ENCODE measurements at places on chromosomes 1 and 21.

GRCh38 chr1:2640626-2641025 is 7.8 kb upstream of the MMEL1 start:
- DNase-seq, result no peak

DNA sequence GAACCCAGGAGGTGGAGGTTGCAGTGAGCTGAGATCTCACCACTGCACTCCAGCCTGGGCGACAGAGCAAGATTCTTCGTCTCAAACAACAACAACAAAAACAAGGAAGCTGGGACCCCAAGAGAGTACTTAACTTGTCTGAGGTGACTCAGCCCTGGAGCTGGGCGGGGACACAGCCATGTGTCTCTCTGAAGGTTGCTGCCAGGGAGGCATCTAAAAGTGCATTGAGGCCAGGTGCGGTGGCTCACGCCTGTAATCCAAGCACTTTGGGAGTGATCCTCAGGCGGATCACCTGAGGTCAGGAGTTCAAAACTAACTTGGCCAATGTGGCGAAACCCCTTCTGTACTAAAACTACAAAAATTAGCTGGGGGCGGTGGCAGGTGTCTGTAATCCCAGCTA is 7.7 kb downstream of the IFI6 start:
- no peak for DNase-seq

DNA sequence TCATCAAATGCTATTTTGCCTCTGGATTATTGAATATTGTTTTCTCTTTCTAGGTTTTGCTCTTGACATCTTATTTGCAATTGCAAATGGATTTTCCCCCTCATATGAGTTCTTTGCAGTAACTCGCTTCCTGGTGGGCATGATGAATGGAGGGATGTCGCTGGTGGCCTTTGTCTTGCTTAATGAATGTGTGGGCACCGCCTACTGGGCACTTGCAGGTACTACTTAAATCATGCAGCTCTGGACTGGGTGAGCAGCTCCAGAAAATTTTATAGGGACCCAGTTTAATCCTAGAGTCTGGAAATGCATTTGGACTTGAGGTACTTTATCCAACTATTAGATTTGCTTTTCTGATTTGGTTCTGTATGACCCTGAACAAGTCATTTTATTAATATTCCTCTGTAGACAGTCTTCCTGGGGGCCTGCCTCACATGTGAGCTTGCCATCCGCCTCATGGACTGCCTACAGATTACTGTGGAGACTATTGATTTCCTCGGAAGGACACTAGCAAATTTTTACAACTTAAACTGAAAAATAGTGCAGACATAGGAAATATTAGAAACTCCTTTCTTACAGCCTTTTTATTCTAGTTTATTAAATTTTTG is 44.5 kb downstream of the SLC22A15 start:
- peak; percentile 87 for DNase-seq

GRCh38 chr1:165974598-165975131 is 147.3 kb downstream of the UCK2 start:
- no peak for DNase-seq

GRCh38 chr21:35491920-35492678 is 443.0 kb upstream of the RUNX1 start:
- DNase-seq, result peak; percentile 13

- DNase-seq, result no peak
Measured at GRCh38 chr1:224594360-224594759, 21.8 kb upstream of the CNIH3 start.

- no peak for DNase-seq
Measured at GRCh38 chr1:1960480-1961196, 41.6 kb upstream of the TMEM52 start.

DNA sequence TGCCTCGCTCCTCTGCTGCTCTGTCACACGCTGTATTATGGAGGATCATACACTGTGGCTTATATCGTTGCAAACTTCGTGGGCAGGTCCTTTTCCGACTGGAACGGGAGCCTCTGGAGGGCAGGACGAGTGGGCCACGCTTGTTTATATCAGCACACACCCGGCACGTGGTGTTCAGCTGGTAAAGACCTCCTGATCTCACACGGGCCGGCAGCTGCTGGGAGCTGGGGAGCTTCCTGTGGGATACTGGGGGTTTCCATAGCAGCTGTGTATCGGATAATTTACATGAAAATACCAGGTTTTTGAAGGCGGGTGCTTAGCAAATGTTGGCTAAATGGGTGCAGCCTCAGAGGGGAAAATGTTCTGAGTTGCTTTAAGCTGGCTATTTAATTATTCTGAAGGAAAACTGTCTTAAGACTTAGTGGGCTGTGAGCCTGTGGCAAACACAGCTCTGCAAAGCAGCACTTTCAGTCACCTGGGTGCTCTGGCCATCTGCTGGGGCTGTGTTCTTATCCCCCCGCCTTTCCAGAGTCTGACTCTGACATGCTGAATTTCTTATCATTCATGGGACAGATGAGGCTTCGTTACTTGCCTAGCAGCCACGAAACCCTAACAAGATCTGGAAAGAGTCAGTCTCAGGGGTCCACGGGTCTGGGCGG is 103.6 kb upstream of the GCLM start:
- no peak for DNase-seq

DNA sequence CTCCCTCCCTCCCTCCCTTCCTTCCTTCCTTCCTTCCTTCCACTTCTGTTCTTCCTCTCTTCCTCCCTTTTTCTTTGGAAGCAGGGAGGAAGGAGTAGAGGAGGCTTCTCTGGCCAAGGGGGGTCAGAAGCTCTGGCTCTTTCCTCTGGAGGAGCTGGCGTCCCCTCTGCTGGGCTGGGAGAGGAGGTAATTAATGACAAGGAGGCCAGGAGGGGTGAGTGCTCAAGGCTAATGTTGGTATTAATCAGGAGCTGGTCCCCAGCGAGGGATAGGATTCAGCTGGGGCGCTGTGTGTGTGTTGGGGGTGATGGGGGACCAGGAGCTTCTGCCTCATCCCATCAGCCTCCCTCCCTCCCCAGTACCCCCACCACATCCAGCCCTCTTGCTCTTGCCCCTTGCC is 6.2 kb upstream of the PEAR1 start:
- no peak for DNase-seq

DNA sequence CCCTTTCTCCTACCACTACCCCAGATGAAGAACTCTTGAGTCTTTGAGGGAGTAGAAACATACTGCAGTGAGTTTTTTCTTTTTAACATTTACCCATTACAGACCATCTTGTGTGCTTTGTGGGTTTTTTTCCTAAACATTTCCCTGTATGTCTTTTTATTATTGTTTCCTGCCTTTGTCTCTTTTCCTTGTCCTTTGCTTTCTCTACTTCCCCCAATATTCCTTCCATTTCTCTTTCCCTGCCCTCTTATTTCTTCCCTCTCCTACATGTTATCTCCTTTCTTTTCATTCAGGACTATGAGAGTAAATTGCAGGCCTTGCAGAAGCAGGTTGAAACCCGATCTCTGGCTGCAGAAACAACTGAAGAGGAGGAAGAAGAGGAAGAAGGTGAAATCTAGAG is 79.1 kb upstream of the PGD start:
- DNase-seq, result no peak

- DNase-seq, result no peak
Measured at GRCh38 chr1:236978740-236979139, 25.5 kb downstream of the MT1HL1 start.

- no peak for DNase-seq
Measured at GRCh38 chr1:91036894-91037829, 15.3 kb upstream of the ZNF644 start.

GRCh38 chr1:38527373-38527966 is 332.1 kb downstream of the RRAGC start:
- DNase-seq, result no peak

DNA sequence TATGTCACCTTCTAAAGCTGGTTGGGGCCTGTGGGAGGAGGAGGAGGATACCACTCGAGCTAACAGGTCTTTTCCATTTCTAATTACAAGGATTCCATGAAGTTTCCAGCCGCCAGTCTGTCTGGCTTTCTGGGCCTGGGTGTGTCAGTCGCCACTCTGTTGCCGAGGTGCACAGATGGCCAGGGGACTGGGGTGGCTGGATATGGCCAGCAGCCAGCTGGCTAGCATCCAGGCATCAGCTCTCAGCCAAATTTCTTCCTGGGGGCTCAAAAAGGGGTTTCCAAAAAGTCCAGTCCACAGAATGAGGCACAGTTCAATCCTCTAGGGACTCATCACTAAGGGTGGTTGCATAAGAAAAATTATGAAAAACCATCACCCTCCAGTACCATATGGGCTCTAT is 32.4 kb downstream of the ITPKB start:
- DNase-seq, result no peak

DNA sequence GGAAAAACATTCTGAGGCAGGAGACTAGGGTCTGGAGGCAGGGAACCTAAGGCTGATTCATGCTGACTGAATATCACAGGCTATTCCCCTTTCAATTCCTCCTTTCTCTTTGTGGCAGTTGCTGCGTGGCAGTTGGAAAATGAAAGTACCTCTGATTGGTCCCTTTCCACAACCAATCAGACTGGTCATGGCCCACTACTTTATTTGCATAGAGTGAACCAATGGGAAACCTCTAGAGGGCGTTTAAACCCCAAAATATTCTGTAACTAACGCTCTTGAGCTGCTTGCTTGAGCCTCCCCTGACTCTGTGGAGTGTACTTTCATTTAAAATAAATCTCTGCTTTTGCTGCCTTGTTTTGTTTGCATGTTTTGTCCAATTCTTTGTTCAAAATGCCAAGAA is 27.7 kb upstream of the VN1R5 start:
- DNase-seq, result no peak

DNA sequence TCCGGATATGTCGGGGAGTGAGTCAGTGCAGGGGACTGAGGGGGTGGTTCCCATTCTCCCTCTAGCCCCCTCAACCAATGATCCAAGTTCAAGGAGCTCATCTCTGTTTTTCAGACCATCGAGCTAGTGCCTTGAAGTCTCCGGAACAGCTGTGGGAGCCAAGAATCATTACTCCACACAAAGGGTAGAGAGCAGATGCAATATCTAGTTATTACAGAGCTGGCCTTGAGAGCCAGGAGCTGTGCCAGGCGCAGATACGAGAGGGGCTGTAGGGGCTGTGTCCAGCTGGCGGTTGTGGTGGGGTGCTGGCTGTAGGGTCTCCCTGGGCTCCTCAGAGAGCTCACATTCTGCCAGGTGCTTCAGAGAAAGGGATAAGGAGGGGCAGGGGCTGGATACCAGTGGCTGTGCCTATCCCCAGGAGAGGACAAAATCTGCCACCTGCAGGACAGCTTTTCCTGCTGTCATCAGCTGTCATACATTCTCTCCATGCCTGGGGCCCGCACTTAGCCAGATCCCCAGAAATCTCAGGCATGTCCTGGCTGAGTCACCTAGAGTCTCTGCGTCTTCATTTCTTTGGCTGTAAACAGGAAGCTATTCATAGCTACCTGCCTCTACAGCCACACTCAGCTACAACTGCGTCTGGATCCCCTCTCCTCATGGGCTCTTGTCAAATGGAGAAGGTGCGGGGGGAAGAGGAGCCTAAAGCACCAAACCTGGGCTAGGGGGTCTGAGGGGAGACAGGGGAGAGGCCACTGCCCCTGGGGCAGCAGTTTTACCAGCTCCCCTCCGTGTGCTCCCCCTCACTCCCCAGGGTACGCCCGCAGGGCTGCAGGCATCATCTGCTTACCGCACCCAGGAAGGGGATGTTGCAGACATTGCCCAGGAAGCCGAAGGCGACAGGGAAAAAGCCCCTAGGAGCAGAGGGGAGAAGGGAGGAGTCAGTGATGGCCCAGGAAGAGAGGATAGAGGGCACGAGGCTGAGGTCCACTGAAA is 2.4 kb upstream of the KISS1 start:
- no peak for DNase-seq

DNA sequence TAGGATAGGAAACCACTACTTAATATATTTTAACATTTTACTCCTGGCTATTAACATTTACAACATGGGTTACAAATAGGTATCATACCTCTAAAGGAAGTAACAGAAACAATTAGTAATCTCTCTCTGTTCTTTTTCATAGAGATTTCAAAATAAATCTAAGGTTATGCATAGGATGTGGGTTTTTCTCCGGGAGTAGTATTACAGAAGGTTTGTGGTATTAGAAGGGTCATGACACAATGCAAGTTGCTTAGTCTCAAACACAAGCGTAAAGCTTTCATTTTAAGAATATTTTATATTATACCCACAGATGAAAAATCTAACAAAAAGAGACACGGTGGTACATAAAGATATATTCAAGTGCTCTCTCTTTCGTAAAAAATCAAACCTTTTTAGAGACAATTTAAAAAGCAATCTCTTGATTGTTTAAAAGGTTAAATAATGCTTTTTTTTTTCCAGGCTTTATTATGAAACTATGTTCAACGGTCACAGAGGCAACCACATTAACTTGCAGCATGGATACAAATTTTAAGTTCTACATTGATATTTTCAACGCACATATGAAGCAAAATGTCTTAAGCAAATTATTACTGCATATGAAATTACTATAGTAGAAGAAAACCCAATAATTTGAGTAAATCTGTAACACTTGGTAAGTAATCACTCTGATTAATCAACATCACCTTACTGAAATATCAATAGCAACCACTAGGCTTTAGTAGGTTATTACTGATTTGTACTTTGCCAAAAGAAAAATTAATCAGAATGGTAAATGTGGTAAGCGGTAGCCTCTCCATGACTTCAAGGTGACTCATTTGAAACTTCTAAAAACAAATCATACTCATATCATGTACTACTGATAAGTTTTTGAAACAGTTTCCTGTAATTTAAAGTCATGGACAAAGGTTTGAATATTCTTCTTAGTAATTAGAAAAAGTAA is 97.4 kb upstream of the GFI1 start:
- DNase-seq, result no peak

GRCh38 chr1:183810756-183811544 is 6.0 kb downstream of the RGL1 start:
- DNase-seq, result no peak

GRCh38 chr1:80113168-80114038 is 1106.9 kb upstream of the ADGRL4 start:
- no peak for DNase-seq

- DNase-seq, result no peak
Measured at GRCh38 chr21:38950435-38951094, 144.8 kb downstream of the ETS2 start.

- DNase-seq, result no peak
Measured at GRCh38 chr1:70864302-70864701, 183.3 kb downstream of the PTGER3 start.

DNA sequence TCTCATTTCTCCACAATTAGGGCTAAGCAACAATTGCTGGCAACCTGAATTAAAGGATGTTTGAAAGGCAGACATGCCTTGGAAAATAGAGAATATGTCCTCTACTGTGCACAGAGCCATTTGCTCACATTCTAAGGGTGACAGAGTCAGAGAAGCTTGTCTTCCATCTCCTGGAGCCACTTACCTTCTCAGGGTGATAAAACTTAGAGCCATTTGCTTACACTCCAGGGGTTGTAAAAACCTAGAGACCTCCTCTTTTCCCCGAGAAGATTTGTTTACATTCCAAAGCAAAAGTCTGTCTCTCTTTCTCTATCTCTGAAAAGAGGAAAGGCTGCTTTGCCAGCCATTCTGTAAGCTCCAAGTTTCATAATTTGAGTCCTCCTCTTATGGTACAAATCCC is 61.3 kb downstream of the LBR start:
- no peak for DNase-seq

- DNase-seq, result no peak
Measured at GRCh38 chr1:184471686-184472085, 84.9 kb downstream of the C1orf21 start.

GRCh38 chr1:33844166-33844565 is 19.7 kb upstream of the HMGB4 start:
- no peak for DNase-seq

Data from Ammon's horn (tissue), 1 donor.